ENCODE measurements at places on chromosomes 2 and 18.

GRCh38 chr18:21303445-21303844 is 61.4 kb downstream of the GREB1L start:
- no peak for DNase-seq

- no peak for DNase-seq
These were observed 88.9 kb downstream of the R3HDM1 start for GRCh38 chr2:135620198-135620597.

DNA sequence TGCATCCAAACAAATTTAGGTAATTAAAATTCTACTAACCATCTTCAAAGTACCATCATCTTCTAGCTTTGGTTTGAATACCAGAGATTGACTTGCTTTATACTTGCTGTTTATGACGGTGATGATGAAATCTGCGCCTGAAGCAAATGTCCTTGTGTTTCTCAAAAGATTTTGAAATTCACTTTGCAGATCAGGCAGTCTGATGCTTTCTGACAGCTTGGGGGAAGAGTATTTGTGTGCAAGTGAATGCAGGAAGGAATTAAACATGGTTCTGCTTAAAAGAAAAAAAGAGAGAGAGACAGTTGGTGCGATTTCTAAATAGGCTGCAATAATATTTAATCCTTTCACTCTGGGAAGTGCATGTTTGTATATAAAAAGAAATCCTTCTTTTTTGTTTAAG is 29.6 kb downstream of the CSRNP3 start:
- no peak for DNase-seq

DNA sequence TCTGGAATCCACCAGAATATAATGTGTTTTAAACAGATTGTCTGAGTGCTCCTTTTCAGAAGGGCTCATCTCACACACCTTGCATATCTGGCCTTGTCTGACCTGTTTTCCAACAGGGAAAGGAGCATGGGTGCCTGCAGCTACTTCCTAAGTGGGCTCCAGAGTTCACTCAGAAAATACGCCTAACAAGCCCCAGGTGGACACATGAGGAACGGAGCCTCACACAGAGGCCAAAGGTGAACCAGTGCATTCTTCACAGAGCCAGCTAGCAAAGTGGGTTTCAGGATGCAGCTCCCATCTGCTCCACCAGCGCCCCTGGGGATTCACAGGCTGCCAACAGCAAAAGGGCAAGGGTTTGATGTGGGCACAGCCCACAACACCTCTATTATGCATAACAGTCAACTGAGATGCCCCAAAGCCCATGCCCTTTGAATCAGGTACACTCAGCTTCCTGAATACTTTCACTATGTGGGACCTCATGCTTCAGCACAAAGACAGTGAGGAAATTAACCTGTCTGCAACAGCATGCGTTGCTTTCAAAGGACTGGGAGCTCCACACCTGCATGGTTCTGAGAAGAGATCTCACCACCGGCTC is 86.6 kb downstream of the CCBE1 start:
- no peak for DNase-seq

DNA sequence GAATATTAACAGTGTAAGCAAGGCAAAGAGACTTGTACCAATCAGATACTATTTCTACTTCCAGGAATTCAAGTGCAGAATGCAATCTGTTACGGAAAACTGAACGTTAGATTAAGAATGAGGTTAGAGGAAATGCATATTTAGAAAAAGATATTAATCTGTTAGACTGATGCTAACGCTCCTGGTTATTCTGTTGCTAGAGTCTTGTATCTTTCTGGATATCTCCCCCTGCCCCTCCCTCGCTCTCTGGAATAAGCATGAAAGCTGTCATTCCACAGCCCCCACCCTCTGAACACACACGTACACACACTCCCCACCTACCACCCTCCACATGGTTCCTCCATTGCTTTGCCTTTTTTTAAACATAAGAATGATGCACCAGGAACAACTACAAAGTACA is 24.1 kb downstream of the FIGN start:
- DNase-seq: no peak

GRCh38 chr18:49738721-49739120 is 74.6 kb downstream of the ACAA2 start:
- DNase-seq: no peak

GRCh38 chr2:179180242-179180641 is 84.4 kb downstream of the SESTD1 start:
- DNase-seq: no peak

- no peak for DNase-seq
These were observed 34.0 kb downstream of the EML6 start for GRCh38 chr2:54757500-54757899.

GRCh38 chr18:43278355-43278754 is 1.1 kb upstream of the SYT4 start:
- no peak for DNase-seq

GRCh38 chr2:61538920-61539520 is 864 bp upstream of the XPO1 start:
- DNase-seq: peak; percentile 7

DNA sequence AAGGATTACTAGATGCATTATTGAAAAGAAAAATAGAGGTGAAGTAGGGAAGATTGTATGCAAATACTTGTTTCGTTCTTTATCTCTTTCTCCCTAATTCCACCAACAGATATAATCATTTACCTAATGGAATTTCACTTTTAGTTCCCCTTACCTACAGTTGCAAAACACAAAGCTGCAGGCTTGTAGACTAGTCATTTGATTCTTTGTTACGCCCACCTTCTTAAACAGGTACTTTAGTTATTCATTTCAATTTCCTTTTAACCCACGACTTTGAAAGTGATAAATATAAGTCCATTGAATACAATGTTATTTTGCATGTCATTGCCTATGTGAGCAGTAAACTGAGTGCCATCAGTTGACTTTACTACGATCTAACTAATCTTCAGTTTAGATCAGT is 3.9 kb upstream of the HRH4 start:
- no peak for DNase-seq

GRCh38 chr2:233593201-233593600 is 24.2 kb upstream of the UGT1A8 start:
- no peak for DNase-seq

DNA sequence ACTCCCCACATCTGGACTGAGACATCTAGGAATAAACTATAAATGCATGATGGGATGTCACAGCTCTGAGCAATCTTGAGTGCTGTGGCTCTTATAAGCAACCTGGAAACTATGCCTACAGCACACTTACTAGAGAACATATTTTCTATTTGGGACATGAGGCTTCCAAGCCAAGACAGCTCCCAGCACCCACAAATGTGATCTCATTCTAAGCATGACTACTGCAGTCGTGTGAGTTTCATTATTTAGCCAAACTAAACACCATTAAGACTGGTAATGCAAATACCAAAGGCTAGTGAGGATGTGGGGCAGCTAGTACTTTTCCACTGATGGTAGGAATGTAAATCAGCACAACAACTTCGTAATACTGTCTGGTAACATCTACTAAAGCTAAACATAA is 72.5 kb downstream of the RTTN start:
- no peak for DNase-seq

DNA sequence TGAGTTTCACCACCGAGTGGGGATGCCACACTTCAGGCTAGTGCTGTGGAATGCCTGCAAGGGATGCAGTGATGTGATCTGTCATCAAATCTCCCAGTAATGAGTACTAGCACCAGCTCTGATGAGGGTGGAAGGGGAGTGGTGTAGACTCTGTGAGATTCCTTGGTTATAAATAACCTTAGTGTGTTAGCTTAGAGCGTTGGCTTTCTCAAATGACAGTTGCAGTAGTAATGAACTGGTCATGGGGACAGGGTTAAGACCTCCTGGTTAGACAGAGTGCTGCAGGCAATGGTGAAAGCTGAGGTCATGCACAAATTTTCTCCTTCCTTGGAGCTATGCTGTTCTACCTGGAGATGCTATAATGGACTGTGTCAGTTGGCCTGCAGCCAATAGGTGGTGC is 1063.4 kb upstream of the CRIM1 start:
- no peak for DNase-seq

GRCh38 chr2:150309311-150310080 is 178.0 kb downstream of the RND3 start:
- DNase-seq: no peak

DNA sequence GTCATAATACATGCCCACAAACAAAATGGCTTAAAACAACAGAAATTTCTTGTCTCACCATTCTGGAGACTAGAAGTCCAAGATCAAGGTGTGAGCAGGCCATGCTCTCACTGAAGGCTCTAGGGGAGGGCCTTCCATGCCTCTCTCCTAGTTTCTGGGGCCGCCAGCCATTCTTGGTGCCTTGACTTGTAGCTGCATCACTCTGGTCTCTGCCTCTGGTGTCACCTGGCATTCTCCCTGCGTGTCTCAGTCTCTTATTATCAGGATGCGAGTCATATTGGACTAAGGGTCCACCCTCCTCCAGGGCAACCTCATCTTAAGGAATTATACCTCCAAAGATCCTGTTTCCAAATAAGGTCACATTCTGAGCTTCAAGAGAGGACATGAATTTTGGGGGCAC is 76.1 kb downstream of the KCNF1 start:
- DNase-seq: no peak

GRCh38 chr2:240159251-240159839 is 18.9 kb upstream of the OTOS start:
- no peak for DNase-seq

DNA sequence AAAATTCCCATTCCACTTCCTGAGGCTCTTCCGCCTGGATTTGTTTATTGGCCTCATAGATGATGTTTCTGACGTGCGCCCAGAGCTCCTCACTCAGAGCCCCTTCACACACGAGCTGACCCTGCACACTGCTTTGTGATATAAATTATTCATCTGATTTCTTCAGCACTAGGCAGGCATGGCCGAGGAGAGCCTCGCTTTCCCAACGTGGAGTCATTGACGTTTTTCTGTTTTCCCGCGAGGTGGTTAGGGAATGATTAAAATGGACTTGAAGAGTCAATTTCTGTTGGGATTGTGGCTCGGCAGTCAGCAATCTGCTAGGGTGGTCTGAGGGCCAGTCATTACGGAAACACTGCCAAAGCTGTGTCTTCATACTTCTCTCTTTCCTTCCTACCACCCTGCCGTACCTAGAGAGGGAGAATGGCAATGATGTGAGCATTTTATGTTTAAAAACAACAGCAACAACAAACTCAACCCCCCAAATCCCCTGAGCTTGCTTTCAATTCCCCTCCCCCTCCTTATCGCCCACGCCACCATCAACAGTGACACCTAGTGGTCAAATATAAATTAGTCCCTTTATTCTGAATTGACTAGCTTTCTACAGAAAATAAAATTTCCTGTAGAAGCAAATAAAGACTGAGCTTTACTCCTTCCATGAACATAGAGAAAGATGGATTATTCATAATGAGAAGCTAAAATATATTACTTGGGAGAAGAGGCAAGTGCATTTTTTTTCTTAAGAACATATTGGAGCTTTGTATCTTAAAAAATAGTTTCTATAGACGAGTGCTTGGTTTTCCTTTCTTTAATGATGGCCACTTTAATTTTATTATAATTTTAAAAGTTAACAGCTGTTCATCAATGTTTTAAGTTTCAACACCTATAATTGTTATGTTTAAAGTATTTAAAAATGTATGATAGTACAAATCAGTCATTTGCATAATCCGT is 285.1 kb downstream of the MTX2 start:
- no peak for DNase-seq

- DNase-seq: no peak
These were observed 9.1 kb downstream of the RND3 start for GRCh38 chr2:150478200-150478974.

GRCh38 chr18:11323359-11323819 is 174.0 kb upstream of the PIEZO2 start:
- no peak for DNase-seq

GRCh38 chr2:643334-643733 is 33.9 kb downstream of the TMEM18 start:
- DNase-seq: no peak

GRCh38 chr2:173943738-173944137 is 21.4 kb downstream of the SP3 start:
- no peak for DNase-seq

GRCh38 chr18:2969695-2970094 is 43.2 kb downstream of the LPIN2 start:
- DNase-seq: no peak

Measured in CD4-positive, alpha-beta T cell treated with Interferon alpha-2 for 1 hour (primary cell).